ENCODE measurements at places on chromosomes 6 and 20.

- DNase-seq, result peak; percentile 74
These were observed 95.8 kb downstream of the AKAP7 start for GRCh38 chr6:131231103-131231502.

GRCh38 chr6:156957931-156958547 is 180.9 kb downstream of the ARID1B start:
- DNase-seq, result no peak

DNA sequence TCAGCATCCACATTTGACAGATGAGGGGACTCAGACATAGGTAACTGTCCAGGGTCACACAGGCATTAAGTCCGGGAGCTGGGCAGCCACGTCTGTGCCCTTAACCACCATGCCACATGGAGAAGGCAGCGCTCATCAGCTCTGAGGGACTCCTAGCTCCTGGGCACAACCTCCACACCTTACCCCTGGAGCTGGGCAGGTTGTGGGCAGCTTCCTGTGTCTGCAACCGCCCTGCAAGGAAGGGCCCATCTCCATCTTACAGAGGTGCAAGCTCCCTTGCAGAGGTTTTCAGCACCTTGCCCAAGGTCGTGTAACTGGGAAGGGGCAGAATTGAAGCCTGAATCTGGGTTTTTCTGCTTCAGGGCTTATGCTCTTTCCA is 7.9 kb downstream of the CCDC167 start:
- no peak for DNase-seq

- no peak for DNase-seq
These were observed 385.7 kb upstream of the MMS22L start for GRCh38 chr6:97668716-97669115.

- peak; percentile 13 for DNase-seq
These were observed 456.8 kb upstream of the GJE1 start for GRCh38 chr6:141675957-141676356.

DNA sequence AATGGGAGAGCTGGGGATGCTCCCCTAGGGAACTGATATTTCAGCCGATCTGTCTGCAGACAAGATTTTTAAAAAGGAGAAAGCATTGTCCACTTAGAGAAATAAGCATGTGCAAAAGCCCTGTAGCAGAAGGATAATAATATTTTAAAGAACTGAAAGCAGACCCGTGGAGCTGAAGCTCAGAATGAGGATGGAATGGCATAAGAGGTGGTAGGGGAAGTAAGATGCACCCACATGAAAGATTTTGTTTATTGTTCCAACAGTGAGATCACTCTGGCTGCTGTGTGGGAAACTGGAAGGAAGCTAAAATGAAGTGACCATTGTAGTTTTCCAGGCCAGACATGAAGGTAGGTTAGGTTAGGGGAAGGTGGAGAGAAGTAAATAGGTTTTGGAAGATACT is 266.4 kb upstream of the PRDM1 start:
- DNase-seq, result no peak

GRCh38 chr6:105793130-105793529 is 293.0 kb upstream of the PRDM1 start:
- DNase-seq, result no peak

DNA sequence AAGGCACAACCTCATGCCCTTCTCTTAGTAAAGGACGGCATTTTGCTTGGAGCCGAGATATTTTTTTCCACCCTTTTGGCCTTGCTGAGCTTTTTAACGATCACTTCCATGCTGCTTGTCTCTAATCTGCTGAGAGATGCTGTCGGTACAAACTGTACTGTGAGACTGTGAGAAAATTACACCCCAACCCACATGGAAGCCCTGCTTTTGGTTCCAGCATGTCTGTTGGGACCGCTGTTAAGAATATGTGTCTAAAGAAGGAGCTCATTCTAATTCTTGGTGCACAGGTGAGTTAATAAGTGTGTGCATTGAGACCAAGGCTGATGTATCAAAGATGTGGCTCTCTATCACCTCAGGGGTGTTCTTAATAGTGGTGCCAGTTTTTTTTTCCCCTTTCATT is 304.5 kb upstream of the MAP3K7 start:
- no peak for DNase-seq

- peak; percentile 50 for DNase-seq
These were observed at the start of gene TEAD3 for GRCh38 chr6:35496841-35497570. TSS of gene TEAD3 (minus strand) at chr6:35497079.

- no peak for DNase-seq
These were observed 91.0 kb upstream of the ESR1 start for GRCh38 chr6:151716526-151716932.

GRCh38 chr6:155530219-155530834 is 74.7 kb upstream of the NOX3 start:
- DNase-seq, result peak; percentile 44

DNA sequence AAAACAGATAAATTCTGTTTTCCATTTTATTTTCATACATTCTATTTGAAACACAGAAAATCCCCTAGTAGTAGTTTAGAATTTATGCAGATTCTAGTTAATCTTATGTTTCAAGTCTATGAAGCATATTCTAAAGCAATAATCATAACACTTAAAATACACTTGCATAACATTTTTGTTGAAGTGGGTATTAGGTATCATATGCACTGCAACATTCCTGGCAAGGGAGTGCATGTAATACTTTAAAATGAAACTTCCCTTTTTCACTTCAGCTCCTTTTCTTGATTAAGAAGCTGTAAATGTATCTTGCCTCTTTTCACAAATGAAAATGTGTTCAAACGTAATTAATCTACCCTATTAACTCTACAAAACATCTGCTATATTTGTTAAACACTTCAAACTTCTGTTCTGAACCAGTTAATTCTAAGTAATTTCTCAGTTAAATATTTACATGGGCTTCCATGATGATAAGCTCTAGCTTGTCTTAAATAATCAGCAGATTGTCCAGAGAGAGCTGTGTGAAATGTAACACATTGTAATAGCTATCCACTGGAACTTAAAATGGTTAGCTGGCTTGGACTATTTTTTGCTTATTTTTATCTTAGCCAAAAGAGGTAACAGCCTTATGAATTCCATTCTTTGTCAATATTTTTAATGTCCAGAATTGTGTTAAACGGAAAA is 192.8 kb downstream of the COL19A1 start:
- no peak for DNase-seq

- DNase-seq, result no peak
These were observed 187.4 kb upstream of the RREB1 start for GRCh38 chr6:6920114-6920986.

DNA sequence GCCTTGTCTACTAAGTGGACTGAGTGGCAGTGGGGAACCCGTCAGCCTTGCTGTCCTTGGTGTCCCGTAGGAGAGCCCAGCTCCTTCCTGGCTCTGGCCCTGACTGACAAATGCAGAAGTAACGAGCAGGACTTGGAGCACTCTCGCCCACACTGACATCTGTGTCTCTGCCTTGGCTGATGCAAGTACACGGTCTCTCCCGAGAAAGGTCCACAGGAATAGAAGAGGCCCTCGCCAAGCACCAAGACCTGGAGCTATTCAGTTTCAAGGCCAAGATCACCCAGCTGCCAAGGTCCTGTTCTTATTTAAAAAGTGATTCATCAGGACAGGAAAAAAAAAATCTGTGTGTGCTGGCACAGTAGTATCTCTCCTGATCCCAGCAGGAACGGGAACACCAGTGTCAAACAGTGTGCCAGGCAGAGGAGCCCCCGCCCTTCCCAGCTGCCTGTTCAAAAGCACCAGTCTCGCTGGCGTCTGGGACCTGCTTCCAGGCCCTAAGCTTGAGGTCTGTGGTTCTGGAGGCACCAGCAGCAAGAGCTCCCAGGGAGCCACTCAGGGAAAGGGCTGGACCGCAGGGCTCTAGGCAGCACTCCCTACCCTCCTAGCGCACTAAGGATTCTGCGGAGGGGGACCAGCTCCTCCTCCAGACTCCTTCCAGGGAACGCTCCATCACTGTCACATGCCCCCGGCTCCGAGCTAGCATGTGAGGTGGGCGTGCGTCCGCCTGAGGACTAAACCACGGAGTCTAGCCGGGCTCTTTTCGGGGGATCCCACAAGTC is 376.9 kb downstream of the RNGTT start:
- DNase-seq, result no peak

DNA sequence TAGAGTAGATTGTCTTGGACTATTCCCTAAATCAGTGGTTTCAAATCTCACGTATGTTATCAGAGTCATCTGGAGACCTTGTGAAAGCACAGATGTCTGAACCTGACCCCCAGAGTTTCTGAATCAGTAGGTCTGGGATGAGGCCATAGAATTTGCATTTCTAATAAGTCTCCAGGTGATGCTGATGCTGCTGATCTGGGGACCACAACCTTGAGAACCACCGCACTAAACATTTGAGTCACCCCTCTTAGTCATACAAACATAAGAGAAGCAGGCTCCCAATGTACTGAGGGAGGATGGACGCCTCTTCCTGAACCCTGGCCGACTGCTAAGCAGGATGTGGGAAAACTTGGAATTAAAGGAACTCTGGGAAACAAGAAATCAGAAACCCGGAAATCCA is 187.8 kb upstream of the PRDM1 start:
- peak; percentile 2 for DNase-seq

GRCh38 chr6:6368684-6369052 is 48.2 kb upstream of the F13A1 start:
- DNase-seq, result no peak

DNA sequence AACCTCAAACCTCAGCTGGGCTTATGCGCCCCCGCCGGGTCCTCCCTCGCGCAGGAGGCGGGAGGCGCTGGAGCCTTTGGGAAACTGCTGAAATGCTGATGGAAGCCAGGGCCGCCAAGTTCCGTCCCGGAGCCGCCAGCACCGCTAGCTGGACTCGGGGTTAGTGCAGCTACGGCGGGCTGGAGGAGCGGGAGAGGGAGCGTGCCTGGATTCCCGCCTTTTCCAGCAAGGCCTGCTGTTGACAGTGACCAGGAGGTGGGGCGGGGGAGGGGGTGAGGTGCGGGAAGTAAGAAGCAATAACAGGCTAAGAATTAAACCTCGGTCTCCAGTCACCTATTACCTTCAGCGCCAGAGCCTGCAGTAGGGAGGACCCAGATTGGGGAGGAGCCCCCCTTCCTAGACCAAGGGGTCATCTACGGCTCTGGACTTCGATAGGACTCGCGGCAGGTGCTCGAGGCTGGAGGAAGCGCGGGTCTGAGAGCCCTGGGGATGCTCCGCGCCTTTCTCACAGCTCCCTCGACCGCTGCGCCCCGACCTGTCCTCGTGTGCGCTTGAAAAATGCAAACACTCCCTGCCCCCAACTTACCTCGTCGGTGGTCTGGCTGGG is 20.5 kb downstream of the COL9A1 start:
- DNase-seq, result no peak

DNA sequence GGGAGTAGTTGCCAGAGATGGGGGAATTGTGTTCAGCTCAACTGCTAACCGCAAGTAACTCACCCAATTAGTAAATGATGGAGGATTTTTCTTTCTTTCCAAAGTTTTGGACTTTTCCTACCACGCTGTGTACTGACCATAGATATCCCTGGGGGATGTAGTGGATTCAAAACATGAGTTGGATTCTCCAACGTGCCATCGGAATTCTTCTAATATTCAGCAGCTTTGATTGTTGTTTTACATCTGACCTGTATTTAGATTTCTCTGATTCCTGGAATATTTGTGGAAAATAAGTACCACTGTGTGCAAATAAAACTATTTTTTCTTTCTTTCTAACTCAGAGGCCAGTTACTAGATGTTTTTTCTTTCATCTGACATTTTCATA is 1.1 kb downstream of the CCDC170 start:
- DNase-seq, result no peak

- no peak for DNase-seq
These were observed 36.1 kb upstream of the NOL4L start for GRCh38 chr20:32621071-32621890.

GRCh38 chr20:33842346-33842745 is 31.2 kb downstream of the CHMP4B start:
- DNase-seq, result no peak

GRCh38 chr6:43123461-43124314 is 47.4 kb upstream of the SRF start:
- no peak for DNase-seq

DNA sequence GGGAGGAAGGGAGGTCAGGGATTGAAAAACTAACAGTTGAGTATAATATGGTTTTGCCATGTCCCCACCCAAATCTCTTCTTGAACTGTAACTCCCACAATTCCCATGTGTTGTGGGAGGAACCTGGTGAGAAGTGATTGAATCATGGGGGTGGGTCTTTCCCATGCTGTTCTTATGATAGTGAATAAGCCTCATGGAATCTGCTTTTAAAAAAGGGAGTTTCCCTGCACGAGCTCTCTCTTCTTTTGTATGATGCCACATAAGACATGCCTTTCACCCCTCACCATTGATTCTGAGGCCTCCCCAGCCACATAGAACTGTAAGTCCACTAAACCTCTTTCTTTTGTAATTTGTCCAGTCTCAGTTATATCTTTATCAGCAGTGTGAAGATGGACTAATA is 833.4 kb upstream of the MAP3K7 start:
- no peak for DNase-seq

- DNase-seq, result no peak
These were observed 240.8 kb downstream of the SMOC2 start for GRCh38 chr6:168681748-168682147.

DNA sequence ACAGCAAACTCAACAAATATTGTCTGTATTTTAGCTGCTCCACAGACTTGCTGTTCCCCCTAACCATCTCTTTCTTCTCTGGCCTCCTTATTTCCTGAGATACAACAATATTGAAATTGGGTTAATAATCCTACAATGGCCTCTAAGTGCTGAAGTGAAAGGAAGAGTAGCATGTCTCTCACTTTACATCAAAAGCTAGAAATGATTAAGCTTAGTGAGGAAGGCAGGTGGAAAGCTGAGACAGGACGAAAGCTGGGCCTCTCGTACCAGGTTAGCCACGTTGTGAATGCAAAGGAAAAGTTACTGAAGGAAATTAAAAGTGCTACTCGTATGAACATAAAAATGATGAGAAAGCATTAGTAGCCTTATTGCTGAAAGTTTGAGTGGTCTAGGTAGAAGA is 63.8 kb downstream of the ELOVL5 start:
- no peak for DNase-seq

DNA sequence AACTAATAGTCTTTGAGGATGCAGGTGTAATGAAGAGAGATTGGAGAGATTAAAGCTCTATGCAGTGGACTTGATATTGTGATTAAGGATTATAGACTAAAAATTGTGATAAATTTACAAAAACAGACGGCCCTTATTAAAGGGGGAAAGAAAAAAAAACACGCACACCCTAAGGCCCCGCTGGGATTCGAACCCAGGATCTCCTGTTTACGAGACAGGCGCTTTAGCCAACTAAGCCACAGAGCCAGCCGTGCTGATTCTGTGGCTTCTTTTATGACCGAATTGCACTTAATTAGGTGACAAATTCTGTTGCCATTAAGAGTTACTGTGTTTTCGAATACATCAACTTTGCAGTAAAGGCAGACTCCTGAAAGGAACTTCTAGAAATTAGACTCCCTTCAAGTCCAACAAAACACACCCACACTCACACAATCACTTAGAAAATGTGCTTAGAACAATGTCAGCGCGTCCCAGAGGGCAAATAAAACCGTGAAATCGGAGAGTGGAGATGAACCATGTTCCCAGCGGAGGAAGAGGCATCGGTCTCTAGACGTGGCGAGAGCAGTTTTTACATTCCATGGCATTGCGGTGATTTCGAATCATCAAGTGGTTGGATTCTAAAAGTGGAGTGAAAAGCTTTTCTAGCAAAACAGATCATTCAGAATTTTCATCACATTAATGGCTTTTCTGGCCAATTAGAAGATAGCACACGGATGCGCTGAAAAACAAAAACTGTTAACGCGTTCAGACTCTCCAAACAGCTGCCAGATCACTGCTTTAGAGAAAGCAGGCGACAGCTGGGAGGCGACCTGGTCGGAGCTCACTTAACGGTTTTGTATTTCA is 122.6 kb downstream of the GPX5 start:
- peak; percentile 65 for DNase-seq
